ENCODE measurements at places on chromosomes 1 and 21. TPM values are rescaled to one million over a fixed set of nuclear protein-coding genes. Genes with fewer than 3 reads are reported as not detected.

The CDC42BPA gene
- 43.0 TPM for polyA plus RNA-seq

- DNase-seq: peak; percentile 89
Observed at GRCh38 chr1:151510957-151511635, at the start of gene CGN. Gene CGN, plus strand, starts transcription at chr1:151511387. Its CDS starts 7,133 bp downstream, at chr1:151518520.

DNA sequence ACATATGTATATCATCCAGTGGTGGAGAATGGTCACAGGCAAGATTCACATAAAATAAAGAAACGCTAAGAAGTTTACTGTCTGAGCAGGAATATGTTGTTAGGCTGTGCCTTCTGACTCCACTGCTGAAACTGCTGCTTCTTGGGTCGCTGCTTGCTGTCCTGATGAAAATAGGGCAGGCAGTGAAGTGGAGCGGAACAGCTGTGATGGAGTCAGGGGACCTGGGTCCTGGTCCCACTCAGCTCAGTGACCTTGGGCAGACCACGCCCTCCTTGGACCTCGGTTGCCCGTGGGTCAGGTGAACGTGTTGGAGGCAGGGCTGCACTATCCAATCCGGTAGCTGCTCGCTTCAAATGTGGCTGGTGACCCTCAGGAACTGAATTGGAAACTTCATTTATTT is 33.4 kb upstream of the IFFO2 start:
- no peak for DNase-seq

The EFCAB7 gene
- 32.6 TPM for polyA plus RNA-seq

DNA sequence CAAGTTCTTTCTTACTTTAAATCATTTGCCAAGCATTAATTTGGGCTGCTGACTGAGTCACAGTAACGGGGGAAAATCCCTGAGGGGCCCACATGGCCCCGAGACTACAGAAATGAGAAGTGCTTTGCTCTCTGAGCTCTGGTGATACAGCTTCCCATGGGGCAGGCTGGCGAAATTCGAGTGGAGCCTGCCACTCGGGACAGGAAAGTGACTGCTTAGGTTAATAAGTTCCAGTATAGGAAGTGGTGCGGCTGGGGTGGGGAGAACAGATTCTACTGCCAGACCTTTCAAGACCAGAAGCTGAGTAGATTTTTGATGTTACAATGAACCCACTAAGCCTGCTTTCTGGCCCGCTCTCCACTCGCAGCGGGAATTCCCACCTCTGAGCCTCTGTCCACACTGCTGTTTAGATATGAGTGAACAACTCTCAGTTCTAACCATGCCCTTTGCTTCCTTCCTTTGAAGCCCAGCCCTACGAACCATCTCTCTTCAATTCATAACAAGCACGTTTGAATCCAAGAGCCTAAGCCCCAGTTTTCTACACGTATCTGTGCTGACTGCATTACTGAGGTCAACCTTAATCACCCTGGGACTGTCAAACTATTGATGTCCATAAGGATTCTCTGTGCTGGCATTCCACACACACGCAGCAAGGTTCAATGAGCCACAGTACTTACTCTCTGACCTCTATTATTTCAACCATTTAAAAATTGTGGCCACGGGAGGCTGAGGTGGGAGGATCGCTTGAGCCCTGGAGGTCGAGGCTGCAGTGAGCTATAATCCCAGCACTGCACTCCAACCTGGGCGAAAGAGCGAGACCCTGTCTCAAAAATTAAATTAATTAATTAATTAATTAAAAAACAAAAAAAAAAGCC is 9.6 kb downstream of the ZBTB17 start:
- no peak for DNase-seq

DNA sequence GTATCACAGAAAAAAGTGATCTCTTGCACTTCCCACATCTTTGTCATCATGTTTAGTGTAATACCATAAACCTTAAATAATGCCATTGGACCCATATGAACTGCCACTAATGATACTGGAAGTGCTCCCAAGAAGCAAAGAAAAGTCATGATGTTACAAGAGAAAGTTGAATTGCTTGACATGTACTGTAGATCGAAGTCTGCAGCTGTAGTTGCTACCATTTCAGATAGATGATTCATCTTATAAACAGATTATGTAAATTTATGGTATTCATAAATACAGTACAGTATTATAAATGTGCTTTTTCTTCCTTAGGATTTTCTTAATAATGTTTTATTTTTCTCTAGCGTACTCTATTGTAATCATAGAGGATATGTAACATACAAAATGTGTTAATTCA is 30.1 kb upstream of the LAMC2 start:
- DNase-seq: no peak
